ENCODE measurements at places on chromosomes 3 and 15. TPM values are rescaled to one million over a fixed set of nuclear protein-coding genes. Genes with fewer than 3 reads are reported as not detected.

- peak; percentile 50 for DNase-seq
- no peaks in the 10 kb centered on the region for H3K36me3 ChIP-seq
- H3K4me1 ChIP-seq: no peaks in the 10 kb centered on the region
- no peak overlapping the region for H3K4me3 ChIP-seq
- H3K27me3 ChIP-seq: no peaks in the 10 kb centered on the region
- H3K27ac ChIP-seq: no peak overlapping the region
Measured at GRCh38 chr3:141000027-141000663, 51.0 kb upstream of the SPSB4 start.

GRCh38 chr3:9253327-9253726, 3.9 kb upstream of the SRGAP3 start:
- peaks cover 11% of the 10 kb centered on the region for H3K4me1 ChIP-seq
- H3K27ac ChIP-seq: no peak overlapping the region
- no peak for DNase-seq
- H3K4me3 ChIP-seq: no peak overlapping the region
- H3K27me3 ChIP-seq: no peaks in the 10 kb centered on the region

- peaks cover 18% of the 10 kb centered on the region for H3K4me1 ChIP-seq
- H3K36me3 ChIP-seq: no peaks in the 10 kb centered on the region
- H3K27ac ChIP-seq: no peak overlapping the region
- H3K4me3 ChIP-seq: no peak overlapping the region
Measured at GRCh38 chr3:128573160-128573559, 77.5 kb downstream of the RPN1 start.

RBP2 gene
- total RNA-seq: not detected

FBXL22 gene
- total RNA-seq: 1.9 TPM

All from CD4-positive, alpha-beta memory T cell (primary cell).